ENCODE measurements at places on chromosomes 5 and 9.

DNA sequence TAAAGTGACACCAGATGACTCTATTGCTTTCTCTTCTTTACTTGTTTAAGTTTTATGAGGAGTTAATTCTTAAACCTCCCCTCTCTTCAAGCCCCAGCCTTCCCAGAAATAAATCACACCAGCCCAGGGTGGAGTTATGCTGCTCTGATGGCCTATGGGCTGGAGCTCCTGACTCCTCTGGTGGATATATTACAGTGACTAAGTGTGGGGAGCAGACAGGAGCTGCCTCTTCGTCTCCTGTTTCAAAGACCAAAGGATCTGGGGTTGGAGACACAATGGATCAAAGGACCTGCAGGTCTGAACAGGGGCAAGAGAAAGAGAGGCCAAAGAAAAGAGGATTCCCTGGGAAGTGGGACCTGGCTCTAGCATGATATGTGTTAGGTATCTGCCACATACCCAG lies 312.0 kb upstream of the MSX2 start:
- DNase-seq = no peak

DNA sequence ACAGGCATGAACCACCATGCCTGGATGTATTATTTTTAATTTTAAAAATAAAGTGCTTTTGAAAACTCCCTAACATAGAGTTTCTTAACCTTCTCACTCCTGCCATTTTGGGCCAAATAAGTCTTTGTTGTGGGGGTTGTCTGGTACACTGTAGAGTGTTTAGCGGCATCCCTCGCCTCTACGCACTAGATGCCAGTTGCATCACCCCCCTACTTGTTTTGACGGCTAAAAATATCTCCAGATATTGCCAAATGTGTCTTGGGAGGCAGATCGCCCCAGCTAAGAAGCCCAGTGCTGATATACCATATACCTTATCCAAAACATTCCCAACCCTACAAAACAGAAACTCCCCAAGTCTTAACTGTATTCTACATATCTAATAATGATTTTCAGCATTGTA lies 54.6 kb downstream of the SCAI start:
- DNase-seq = no peak

- DNase-seq = no peak
Measured at GRCh38 chr9:133255371-133256135, 19.4 kb downstream of the ABO start.

DNA sequence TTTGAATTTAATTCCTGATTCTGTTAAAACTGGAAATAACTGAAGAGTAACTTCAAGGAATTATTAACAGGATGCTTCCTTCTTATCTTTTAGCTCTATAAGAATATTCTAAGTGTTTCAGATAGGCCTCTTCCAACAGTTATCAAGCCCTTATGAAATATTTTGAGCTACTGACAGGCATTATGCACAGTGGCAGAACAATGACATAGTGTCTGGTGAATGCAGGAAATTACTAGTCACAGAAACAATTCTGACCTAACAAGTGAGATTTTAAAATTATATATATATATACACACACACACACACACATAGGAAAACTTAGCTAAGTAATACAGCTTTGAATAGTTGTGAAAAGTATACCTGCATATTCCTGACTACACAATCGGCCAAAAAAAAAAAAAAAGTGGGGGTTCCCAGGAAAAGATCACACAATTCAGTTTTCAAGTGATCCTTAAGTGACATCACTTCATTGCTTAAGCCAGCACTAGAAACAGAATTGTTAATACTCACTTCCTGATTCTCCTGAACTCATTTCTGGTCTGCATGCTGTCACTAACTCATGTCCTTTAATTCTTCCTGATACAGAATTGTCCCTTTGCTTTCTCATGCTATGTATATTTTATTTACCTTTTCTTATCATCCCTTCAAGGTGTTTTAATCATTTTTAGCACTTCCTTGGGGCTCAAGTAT lies 77.3 kb downstream of the SLC25A46 start:
- DNase-seq = no peak

DNA sequence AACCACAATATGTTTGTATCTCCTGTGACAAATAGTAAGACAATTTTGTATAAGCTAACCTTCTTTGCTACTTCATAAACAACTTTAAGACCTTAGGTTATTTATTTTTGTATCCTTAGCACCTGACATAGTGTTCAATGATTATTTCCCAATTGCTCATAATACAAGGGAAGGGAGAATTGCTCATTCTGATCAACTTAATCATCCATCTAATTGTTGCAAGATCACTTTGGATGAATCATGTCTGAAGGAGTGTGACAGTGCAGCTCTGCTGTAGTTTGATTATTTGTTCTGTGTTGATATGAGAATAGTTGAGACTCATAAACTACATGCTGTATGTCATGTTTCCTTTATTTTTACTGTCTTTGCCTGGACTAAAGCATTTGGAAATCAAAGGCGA lies 721.3 kb upstream of the SEMA6A start:
- DNase-seq = no peak

DNA sequence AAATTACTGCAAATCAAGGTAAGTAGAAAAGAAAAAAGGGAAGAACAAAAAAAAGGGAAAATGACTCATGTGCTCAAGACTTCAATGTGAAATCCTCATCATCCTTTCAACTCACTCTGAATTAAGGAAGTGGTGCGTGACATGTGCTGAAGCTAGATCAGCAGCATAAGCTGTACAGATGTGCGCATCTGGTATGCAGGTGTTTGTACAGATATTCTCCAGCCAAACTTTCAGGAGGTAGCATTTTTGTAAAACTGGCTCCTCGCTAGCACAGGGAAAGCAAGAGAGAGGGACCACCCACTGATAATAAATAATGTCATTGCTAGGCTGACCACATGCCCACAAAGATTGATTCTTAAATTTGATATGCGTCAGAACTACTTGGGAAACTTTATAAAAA lies 253.9 kb upstream of the RGMB start:
- DNase-seq = peak; percentile 78

DNA sequence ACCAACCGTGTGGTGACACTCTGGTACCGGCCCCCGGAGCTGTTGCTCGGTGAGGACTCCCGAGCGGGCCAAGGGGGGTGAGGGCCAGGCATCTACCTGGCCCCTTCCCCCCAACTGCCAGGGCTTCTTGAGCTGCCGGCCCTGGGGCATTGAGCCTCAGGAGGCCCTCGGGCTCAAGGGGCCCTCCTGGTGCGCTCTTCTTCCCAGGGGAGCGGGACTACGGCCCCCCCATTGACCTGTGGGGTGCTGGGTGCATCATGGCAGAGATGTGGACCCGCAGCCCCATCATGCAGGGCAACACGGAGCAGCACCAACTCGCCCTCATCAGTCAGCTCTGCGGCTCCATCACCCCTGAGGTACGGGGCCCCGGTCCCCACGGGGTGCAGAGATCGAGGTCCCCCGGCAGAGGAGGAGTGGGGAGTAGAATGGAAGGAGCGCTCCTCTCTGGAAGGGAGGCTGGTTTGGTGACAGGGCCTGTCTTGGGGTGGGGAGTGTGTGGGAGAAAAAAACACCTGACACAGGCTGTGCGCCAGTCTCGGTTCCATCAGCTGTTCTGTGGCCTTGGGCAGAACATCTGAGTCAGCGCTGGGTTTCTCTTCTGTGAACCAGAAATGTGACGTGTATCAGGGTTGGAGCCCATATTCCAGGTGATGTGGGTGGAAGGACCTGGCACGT lies 2.6 kb downstream of the CDK9 start:
- DNase-seq = no peak

DNA sequence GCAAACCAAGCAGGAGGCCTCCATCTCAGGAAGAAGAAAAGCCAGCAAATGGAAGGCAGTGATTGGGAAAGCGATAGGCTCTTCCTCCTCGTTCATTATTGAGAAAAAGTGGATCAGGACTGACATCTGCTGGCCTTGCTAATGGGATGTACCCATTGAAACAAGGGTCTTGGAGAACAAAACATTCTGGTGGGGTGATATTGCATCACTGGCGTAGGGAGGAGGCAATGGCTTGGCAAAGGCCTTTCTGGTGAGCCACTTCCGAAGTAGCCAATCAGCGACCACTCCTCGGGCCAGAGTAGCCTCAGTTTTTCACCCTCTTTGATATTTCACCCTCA lies 86.7 kb upstream of the NFIB start:
- peak; percentile 75 for DNase-seq

GRCh38 chr5:51172903-51173626 lies 210.2 kb upstream of the ISL1 start:
- DNase-seq = no peak

- no peak for DNase-seq
Measured at GRCh38 chr5:96957254-96958049, 21.6 kb downstream of the LNPEP start.

DNA sequence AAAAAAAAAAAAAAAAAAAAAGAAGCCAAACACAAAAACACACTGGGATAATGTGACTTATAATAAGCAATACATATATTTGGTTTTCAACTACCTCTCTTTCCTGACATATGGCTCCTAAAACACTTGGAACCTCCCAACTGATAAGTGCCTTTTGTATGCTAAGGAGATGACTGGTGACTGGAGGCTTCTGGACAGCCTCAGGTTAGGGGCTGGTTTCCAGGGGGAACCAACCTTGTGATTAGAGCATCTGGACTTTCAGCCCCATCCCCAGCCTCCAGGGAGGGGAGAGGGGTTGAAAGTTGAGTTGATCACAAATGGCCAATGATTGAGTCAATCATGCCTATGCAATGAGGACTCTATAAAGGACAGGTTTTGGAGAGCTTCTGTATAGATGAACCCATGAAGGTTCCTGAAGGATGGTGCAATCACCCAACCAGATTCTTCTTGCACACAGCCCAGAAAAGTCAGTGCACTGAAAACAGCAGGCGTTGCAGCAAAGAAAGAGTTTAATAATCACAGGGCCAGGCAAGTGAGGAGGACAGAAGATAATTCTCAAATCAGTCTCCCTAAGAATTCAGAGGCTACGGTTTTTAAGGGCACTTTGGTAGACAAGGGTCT lies 276.7 kb downstream of the AUH start:
- no peak for DNase-seq

- DNase-seq = no peak
Measured at GRCh38 chr9:114371343-114371944, 16.3 kb downstream of the AKNA start.

DNA sequence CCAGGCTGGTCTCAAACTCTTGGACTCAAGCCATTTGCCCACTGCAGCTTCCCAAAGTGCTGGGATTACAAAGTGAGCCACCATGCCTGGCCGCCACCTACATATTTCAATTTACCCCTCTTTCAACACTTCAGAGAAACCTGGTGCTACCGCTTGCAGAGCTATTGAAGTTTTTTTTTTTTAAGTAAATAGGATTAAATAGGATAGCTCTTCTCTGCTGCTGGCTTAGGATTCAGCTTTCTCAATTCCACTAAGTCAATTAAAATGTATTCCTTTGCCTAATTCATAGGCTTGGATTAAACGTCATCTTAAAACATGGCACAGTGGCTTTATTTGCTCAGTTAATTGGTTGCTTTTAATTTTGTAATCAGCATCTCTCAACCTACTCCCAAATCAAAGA lies 41.0 kb downstream of the KIAA1191 start:
- no peak for DNase-seq

- DNase-seq = no peak
Measured at GRCh38 chr9:103427696-103428095, 432.6 kb downstream of the CYLC2 start.

DNA sequence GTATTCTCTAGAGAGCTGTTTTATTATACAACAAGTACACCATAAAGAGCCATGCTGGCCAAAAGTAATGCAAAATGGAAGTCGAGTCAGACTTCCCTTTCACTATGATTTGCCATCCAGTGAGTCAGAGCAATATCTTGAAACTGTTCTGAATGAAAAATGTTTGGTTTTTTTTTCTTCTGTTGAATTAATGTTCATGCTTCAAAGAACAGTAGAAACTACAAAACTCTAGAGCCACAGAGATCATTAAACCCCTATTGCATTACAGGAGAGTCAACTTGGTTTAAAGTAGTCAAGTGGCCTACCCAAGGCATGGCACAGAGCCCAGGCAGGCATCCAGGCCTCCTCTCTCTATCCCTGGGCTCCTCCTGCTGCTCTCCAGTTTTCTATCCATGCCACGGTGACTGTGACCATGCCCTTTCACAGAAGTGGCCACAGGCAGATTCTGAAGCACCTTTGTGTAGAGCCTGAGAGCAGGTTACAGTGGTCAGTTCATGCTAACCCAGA lies 358.9 kb downstream of the DEPDC1B start:
- DNase-seq = peak; percentile 50

DNA sequence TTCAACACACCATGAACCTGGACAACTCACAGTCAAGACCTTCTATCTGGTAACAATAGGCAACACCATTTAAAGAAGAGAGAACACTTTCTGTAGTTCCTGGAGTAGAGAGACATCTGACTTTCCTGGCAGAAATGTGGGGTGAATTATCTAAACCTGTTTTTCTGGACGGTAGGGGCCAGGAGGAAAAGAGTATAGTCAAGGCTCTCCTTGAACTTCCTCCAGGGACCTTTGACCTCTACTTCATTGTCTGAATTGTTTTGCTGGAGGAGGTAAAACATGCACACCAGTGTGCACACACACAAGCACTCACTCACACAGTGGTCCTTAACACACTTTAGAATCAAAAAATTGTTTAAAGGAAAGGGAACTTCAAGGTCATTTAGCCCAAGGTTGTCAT lies 13.2 kb downstream of the S100Z start:
- no peak for DNase-seq

- no peak for DNase-seq
Measured at GRCh38 chr5:56116599-56117141, 116.5 kb downstream of the ANKRD55 start.

DNA sequence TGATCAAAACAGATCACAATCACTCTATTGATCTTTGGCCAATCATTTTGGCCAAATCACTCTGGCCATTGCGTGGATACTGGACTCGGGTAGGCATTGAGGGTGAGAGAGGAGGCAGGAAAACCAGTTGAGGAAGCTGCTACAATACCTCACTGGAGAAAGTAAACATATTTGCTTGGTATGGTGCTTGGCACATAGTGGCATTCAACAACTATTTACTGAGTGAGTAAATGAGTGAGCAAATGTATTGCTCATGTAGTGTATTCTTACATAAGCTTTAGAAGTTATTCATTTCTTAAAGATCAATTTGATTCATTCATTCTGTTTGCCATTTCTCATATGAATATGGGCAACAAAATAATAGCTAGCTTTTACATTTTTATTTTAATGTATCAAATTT lies 4.0 kb upstream of the DEPDC1B start:
- no peak for DNase-seq
